ENCODE measurements at places on chromosomes 12 and 14.

DNA sequence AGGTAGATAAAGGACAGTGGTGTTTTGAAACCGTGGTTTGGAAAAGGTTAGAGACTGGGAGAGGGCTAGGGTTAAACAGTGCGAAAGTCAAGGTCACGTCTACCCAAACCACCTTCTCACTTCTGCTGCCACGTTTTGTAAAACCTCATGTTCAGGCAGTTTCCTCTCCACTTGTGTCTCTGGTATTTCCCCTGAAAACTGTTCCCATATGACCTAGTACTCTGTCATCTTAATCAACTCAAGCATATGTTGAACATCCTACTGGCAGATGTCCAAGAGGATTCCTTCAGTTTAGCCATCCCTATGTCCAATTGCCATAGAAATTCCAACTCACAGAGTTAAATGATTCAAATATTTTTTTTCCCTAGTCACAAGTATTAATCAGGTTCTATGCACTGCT, 17.4 kb downstream of the CLEC4C start:
- no peak for DNase-seq

DNA sequence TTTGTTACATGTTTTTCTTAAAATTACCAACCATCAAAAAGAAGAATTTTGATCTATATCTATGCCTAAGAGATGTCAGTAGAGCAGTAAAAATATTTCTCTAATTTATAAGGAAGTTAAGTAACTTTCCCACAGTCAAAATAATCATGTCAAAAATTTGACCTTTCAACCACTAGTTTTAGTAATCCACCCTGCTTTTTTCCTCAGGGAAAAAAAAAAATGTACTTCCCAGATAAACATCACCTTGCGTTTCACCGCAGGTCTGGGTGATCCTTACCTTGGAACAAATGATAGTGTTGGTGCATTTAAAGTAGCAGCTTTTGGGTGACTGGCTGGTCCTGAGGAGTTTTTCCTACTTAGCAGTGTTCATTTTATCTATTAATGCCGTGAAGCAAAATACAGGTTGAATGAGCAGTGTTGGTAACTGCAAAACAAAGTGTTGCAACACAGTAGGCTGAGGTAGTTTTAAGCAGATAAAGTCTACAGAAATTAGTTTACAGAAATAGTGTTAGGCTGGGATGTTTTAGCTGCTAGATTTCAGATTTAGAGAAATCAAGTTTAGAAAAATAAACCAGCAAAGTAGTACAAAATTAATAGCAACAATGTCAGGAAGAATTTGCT, 137.2 kb upstream of the DNM1L start:
- no peak for DNase-seq

DNA sequence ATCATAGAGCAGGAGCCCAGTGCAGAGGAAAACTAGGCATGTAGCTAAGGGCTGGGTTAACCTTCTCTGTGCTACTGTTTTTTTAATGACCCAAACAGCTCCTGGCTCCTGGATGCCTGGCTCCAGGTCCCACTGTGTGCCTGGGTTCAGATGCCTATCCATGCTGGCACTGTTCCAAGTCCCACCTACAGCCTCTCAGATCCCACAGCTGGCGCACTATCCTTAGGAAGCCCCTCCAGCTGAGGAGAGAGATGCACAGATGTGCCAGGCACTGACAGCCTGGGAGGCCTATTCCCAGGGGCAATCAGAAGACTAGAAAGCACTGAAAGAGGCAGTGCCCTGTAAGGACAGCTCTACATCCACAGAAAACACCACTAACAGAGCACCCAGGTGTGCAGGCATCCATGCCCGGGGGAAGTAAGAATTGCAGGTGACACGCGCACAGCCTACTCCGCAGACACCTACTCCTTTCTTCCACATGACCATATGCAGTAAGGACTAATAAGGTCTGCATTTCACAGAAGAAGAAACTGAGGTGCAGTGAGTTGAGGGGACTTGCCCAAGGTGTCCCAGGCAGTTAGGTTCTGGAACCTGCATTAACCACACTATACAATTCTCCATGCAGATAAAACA, 51.2 kb downstream of the PITPNM2 start:
- DNase-seq: no peak

GRCh38 chr14:99395909-99396530, 84.6 kb downstream of the SETD3 start:
- DNase-seq: no peak

- no peak for DNase-seq
Observed at GRCh38 chr14:105853907-105854599, 327.7 kb downstream of the TMEM121 start.

- DNase-seq: no peak
Observed at GRCh38 chr12:65522956-65523860, 244.7 kb downstream of the MSRB3 start.

GRCh38 chr12:1377681-1378080, 216.7 kb downstream of the FBXL14 start:
- DNase-seq: no peak

DNA sequence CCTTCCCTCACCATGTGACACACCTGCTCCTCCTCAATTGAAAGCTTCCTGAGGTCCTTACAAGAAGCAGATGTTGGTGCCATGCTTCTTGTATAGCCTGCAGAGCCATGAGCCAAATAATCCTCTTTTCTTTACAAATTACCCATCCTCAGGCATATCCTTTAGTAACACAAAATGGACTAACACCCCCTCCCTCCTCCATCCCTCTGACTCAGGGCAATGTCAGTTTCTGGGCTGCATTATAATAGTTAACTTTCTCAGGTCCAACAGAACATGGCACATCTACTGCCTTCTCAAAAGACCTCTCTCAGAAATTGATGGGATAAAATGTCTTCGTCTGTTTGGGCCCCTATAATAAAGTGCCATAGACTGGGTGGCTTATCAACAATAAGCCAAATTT, 287.0 kb downstream of the DPF3 start:
- DNase-seq: no peak

GRCh38 chr12:117679776-117680175, 289.0 kb downstream of the KSR2 start:
- DNase-seq: no peak

DNA sequence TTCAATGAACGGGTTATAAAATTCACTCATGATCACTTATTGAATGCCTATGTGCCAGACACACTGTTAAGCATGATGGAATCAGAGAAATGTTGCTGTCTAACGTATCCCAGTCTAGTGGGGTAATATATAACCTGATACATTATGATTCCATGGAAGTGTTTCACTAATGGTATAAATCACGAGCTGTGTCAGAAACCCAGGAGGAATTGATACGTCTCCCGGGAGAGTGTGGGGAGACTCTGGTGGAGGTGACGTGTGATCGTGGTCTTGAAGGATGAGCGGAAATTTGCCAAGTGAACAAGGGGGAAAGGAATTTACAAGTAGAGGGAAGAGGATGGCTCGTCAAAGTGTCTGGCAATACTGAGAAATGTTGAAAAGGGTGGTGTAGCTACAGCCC, 26.5 kb downstream of the MANSC1 start:
- no peak for DNase-seq

DNA sequence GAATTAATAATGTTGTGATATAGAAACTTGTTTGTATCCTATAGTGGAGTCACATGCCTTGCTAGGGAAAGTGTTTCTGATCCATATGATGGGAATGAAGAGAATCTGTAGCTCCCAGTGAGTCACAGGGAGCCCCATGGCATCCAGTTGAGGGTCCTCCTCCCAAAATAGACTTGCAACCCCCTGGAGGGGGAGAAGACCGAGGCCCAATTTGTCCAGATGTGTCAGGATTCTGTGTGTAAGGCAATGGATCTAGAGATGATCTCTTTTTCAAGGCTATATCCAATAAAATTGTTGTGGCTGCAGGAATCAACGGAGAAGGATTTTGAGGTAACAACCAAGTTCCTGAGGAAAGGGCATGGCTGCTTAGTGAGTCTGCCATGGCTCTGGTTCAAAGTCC, 121.8 kb downstream of the BCL11B start:
- no peak for DNase-seq

DNA sequence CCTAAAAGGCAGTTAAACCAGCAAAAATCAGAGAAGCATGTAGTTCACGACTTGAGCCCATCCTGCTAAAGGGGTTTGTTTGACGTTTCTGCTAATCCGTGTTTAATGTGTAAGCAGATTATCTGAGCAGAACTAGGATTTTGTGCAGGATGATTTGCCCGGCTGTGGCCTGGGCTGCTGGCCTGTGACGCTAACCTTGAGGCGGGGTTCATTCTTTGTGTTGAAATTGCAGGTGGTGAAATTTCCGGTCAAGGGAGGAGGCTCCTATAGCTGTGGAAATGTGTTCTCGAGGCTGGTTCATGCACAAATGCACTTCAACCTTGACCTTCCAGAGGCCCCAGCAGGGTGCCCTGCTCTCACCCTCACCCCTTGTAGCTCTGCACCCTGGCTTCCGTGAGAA, 63.7 kb downstream of the SLC24A4 start:
- DNase-seq: no peak

- no peak for DNase-seq
Observed at GRCh38 chr14:105378873-105379685, 19.3 kb upstream of the TEX22 start.

GRCh38 chr14:30500222-30500621, 58.7 kb upstream of the G2E3 start:
- DNase-seq: no peak

- no peak for DNase-seq
Observed at GRCh38 chr12:76417116-76417515, 68.9 kb upstream of the BBS10 start.

- no peak for DNase-seq
Observed at GRCh38 chr12:129606239-129606638, 297.6 kb downstream of the TMEM132D start.

DNA sequence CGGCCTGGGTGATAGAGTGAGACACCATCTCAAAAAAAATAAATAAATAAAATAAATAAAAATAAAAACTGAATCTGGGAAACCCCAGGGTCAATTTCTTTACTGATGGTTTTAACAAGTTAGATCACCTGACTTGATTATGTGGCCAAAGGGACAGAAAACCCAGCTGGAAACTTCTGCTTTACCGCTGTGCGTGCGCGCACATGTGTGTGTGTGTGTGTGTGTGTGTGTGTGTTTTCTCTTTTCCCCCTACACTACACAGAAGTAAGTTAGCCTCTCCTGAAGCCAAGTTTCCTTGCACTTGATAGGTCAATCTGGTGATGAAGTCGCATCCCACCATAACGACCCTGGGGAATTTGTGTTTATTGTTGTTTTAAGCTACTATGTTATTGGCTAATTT, 105.3 kb upstream of the AMN1 start:
- DNase-seq: no peak

DNA sequence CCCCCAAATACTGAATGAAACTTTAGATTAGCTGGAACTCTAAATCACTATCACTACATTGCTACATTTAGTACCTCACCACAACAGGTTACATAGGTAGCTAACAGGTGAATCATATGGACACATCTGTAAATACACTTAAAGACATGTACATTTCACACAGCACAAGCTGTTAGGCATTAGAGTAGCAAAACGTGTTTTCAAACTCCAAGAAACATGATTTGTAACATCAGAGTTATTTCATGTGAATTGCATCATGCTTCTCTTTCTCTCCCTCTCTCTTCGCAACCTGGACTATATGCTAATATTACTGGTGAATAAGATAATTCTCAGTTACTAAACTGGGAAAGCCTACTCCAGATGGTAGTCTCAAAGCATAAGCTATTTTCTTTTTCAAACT, 4.3 kb downstream of the SEL1L start:
- no peak for DNase-seq

DNA sequence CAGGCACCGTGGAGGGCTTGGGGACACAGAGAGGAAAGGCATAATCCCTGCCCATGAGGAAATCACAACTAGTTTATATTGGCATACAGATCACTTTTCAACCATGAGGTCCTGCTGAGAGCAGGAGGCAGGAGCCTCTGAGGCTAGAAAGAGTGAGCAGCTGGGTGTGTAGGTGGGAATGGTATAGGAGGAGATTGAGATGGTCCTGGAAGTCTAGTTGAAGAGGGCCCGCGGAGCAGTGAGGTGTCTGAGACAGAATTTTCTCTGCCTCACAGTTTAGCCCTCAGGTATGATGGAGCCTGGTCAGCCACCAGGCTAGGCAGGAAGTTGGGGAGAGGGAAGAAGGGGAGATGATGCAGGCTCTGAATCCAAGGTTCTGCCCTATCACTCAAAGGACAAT, 54.7 kb upstream of the JDP2 start:
- DNase-seq: no peak

GRCh38 chr12:107735763-107736162, 25.2 kb downstream of the PRDM4 start:
- DNase-seq: no peak
